ENCODE measurements at places on chromosomes 3 and 15.

- peak; percentile 62 for DNase-seq
Measured at GRCh38 chr15:73318463-73319351, 50.1 kb downstream of the HCN4 start.

DNA sequence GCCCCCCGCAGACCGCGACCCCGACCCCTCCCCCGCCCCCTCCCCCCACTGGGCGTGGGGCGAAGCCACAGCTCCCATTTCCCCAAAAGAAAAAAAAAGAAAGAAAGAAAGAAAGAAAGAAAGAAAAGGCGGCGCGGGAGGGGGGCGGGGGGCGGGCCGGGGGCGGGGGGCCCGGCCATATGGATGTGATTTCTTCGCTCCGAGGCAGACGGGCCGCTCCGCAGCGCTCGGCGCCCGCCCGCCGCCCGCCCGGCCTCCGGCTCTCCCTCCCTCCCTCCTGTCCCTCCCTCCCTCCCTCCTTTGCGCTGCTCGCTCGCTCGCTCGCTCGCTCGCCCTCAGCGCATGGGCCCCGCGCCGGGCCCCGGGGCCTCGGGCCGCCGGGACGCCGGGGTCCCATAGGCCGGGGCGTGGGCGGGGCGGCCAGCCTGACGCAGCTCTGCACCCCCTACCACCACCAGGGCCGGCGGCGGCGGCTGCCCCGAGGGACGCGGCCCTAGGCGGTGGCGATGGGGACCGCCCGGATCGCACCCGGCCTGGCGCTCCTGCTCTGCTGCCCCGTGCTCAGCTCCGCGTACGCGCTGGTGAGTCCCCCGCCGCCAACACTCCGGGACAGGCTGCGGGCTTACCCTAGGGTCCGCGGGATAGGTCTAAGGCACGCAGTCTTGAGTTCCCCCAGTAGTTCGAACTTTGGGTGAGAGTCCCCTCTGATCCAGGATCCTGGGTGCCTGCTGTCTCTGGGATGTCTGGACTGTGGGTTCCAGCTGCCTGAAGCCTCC, 5.7 kb downstream of the PTH1R start:
- DNase-seq, result no peak

- DNase-seq, result no peak
Measured at GRCh38 chr3:18723206-18723810, 298.2 kb upstream of the SATB1 start.

DNA sequence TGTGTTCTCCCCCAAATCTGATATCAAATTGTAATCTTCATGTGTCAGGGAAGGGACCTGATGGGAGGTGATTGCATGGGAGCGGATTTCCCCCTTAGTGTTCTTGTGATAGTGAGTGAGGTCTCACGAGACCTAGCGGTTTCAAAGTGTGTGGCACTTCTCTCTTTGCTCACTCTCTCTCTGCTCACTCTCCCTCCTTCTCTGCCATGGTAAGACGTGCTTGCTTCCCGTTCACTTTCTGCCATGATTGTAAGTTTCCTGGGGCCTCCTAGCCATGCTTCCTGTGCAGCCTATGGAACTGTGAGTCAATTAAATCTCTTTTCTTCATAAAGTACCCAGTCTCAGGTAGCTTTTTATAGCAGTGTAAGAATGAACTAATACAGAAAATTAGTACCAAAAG, 30.6 kb upstream of the OR5H6 start:
- no peak for DNase-seq

GRCh38 chr3:173958805-173959204, 561.3 kb downstream of the NLGN1 start:
- DNase-seq, result no peak

DNA sequence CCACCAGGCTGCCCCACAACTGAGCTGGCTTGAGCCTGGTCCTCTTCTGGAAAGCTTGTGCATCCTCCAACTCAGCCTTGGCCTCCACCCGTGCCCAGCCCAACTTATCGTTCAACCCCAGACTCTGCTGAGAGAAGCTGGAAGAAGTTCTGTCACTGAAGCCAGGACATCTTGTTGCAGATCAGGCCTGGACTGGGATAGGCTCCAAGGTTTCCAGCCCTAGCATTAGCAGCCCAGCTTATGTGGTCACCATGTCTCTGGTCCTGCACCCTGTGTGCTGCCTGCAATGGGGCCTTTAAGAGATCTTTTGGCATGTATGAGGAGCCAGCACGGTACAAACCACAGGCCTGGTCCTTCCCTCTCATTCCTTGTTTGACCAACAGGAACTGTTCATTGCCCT, 15.2 kb upstream of the CAMP start:
- no peak for DNase-seq

DNA sequence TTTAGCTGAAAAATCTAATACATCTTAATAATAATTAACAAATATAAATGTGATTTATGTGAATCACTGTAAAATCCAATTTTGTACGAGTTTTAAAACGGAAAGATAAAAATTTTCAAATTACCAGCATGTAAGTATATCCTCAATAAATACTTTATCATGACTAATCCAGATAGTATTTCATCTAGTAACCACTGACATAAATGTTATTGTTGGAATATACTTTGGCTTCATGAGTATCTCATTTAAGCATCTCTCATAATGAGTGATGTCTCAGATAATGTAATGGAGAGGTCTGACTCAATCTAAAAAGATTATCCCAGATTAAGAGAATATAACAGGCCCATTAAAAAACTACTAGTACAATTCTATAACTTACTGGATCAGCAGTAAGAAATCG, 216.3 kb downstream of the STAG1 start:
- no peak for DNase-seq

GRCh38 chr15:65006876-65007275, 17.2 kb upstream of the SPG21 start:
- DNase-seq, result no peak

- peak; percentile 41 for DNase-seq
Measured at GRCh38 chr3:78645628-78646310, 1122.0 kb downstream of the ROBO1 start.

DNA sequence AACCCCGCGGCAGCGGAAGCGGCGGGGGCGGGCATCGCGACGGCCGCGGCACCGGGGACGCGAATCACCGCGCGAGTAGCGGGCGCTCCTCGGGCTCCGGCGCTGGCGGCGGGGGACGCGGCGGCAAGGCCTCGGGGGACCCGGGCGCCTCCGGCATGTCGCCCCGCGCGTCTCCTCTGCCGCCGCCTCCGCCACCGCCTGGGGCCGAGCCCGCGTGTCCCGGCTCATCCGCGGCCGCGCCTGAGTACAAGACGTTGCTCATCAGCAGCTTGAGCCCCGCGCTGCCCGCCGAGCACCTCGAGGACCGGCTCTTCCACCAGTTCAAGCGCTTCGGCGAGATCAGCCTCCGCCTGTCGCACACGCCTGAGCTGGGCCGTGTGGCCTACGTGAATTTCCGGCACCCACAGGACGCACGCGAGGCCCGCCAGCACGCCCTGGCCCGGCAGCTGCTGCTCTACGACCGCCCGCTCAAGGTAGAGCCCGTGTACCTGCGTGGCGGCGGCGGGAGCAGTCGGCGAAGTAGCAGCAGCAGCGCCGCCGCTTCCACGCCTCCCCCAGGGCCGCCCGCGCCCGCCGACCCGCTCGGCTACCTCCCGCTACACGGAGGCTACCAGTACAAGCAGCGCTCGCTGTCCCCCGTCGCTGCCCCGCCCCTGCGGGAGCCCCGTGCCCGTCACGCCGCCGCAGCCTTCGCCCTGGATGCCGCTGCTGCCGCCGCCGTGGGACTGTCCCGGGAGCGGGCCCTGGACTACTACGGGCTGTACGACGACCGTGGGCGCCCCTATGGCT, 675 bp downstream of the RBM15B start:
- no peak for DNase-seq

DNA sequence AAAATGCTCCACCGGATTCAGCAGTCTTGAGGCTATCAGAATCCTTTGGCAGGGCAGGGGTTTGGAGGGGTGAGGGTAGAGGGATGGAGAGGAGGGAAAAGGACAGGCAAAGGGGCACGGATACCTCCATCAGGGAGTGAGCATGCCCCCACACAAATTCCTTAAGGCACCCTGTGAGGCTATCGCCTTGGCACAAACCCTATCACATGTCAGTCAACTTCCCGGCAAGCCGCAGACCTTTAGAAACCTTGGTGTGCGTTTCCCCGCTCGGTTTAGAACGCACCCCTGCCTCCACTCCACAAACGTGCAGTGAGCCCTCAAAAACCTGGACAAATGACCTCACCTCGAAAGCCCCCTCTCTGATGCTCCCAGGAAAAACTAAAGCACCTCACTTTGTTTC, 422 bp upstream of the SETMAR start:
- no peak for DNase-seq

GRCh38 chr3:21372316-21372715, 378.7 kb downstream of the ZNF385D start:
- DNase-seq, result no peak

GRCh38 chr3:58698246-58698645, 31.7 kb upstream of the FAM3D start:
- DNase-seq, result no peak

DNA sequence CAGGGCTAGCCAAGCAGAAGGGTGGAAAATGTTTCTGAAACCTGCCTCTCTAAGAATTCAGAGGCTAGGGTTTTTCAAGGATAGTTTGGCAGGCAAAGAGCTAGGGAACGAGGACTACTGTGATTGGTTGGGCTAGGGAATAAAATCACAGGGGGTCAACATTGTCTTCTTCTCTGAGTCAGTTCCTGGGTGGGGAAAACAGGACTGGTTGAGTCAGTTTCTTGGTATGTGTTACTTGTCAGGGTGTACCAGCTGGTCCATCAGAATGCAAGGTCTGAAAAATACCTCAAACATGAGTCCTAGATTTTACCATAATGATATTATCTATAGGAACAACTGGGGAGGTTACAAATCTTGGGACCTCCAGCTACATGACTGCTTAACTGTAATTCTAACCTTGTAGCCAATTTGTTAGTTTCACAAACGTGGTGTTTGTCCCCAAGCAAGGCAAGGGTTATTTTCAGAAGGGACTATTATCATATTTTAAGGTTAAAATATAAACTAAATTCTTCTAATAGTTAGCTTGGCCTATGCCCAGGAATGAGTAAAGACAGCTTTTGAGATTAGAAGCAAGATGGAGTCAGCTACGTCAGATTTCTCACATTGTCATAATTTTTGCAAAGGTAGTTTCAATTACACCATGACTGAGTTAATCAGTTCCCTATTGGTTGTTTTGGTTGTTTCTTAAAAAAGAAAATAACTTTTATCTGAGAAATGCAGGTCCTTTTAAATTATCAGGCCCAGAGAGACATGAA, 231.5 kb downstream of the ALCAM start:
- DNase-seq, result no peak

GRCh38 chr3:9022305-9023225, 59.3 kb upstream of the RAD18 start:
- no peak for DNase-seq

DNA sequence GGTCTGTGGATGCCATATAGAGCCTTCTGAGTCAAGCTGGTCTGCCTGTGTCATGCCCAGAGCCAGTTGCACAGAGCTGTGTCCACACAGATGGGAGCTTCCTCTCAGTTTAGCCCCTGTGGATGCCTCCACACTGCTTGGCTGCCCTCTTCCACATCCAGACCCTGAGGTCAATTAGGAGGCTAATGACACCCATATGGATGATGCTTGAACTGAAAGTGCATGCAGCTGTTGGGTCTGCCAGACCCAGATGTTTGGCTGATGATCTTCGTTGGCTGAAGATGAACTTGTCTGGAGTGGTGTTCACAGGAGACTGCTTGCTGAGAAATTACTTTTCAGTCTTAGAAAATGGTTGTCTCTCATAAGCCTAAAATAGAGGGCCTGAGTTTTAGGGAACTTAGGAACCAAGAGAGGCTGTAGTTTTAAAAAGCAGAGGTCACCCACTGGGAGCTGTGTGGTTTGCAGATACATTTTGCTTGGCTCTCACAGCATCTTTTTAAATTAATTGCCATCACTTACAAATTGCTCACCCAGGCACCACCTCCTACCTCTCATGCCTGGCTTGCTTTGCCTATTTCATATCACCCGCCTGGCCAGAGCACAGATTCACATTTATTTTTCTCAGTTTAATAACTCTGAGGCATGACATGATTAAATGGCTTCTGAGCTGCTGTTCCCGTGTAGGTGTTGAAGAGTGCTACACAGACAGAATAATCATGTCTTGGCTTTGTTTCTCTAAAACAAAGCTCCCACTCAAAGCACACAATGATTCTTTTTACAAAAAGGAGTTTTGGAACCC, 176.1 kb downstream of the MINAR1 start:
- no peak for DNase-seq

GRCh38 chr15:75517233-75517632, 61.9 kb downstream of the PTPN9 start:
- no peak for DNase-seq

DNA sequence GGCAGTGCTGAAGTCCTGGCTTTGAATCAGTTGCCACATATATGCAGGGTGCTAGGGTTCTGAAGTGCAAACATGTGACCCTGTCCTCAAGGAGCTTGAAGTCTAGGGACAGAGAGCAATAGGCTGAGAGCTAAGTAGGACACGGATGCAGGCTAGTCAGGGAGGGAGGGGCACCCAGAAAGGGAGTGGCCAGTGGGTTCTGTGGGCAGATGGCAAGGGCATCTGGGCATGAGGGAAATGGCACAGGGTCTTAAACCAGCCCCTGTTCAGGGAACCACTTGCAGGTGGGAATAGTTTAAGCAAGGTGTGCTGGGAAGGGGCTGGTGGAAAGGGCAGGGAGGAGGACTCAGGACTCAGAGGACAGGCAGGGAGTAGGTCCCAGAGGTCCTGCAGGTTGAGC, 46.4 kb upstream of the EPHB1 start:
- DNase-seq, result no peak

- no peak for DNase-seq
Measured at GRCh38 chr3:183253528-183254486, 754 bp downstream of the B3GNT5 start.

- no peak for DNase-seq
Measured at GRCh38 chr3:101784855-101785613, 6.0 kb downstream of the NXPE3 start.

DNA sequence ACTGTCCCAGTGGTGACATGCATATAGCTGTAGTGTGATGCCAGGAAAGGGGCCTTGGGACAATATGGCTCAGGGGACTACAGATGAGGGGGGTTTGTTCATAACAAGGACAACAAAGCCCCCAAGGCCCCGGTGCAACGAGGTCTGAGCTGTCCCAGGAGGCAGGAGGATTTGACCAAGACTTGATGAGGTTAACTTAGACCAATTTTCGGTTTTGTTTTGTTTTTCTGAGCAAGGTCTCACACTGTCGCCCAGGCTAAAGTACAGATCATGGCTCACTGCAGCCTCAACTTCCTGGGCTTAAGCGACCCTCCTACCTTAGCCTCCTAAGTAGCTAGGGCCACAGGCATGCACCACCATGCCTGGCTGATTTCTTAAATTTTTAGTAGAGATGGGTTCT, 23.8 kb downstream of the EFCAB12 start:
- DNase-seq, result no peak

DNA sequence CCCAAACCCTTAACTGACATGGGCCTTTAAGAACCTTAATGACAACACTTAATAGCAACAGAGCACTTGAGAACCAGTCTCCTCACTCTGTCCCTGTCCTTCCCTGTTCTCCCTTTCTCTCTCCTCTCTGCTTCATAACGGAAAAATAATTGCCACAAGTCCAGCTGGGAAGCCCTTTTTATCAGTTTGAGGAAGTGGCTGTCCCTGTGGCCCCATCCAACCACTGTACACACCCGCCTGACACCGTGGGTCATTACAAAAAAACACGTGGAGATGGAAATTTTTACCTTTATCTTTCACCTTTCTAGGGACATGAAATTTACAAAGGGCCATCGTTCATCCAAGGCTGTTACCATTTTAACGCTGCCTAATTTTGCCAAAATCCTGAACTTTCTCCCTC, 49.9 kb downstream of the PGPEP1L start:
- DNase-seq, result no peak
